ENCODE measurements at places on chromosomes 2 and 18.

DNA sequence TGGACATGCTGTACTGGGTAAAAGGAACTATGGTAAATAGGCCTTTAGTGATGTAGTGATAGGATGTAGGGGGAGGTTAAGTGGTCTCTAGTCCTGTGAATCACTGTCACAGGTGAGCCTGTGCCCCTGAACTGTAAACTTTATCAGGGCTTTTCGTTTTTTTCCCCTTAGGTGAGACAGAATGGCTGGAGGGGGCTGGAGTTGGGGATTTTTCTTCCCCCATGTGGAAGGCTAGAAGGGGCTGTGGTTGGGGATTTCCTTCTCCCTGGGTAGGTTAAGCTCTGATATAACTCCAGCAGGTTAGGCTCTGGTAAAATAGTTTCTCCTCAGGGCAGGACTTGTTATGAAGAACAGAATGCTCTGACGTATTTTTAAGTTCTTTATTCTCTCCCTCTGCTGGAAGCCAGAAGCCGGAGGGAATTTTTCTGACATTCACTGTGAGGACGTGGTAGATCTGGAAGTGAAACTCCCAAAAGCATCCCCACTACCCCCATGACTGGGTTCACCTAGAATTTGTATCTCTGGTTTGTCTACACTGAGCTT lies 28.5 kb downstream of the PIKFYVE start:
- DNase-seq = no peak

DNA sequence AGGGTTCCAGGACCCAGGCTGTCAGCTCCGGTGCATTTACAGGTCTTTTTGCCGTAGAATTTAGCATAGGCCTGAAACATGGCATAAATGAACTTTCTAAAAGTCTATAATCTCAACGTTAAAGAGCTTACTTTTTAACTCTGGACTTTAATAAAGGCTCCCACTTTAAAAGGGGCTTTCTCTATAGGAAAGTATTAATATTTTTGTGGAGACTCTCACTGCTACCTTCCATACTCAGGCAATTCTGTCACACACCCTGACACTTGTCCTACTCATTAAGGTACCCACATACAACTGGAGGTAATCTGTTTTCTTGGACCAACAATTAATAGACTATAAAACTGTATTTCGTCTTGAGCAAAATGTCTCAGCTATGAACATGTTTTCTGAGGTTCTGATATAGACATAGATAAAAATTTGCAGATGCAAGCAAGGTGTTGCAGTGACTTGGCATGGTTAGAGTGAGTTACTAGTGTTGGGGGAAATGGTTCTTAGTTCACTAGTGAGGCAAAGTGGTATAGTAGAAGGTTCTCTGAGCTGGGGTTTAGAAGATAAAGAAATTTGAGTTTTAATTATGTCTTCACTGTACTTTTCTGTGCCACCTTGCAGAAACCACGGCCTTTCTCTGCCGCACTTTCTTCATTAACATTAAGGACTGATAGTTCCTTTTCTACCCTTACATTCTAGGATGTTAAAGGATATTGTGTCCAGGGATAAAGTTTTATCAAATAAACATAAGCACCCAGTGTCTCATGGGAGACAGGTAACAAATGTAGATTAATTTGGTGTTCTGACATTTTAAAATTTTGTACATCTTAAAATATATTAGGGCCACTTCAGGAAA lies 10.8 kb upstream of the NR4A2 start:
- DNase-seq = no peak

- no peak for DNase-seq
Observed at GRCh38 chr2:48419884-48420511, 110.0 kb upstream of the STON1 start.

GRCh38 chr2:197057959-197058358 lies 131.5 kb upstream of the PGAP1 start:
- DNase-seq = no peak

GRCh38 chr2:146467425-146467824 lies 1377.4 kb upstream of the ACVR2A start:
- no peak for DNase-seq

DNA sequence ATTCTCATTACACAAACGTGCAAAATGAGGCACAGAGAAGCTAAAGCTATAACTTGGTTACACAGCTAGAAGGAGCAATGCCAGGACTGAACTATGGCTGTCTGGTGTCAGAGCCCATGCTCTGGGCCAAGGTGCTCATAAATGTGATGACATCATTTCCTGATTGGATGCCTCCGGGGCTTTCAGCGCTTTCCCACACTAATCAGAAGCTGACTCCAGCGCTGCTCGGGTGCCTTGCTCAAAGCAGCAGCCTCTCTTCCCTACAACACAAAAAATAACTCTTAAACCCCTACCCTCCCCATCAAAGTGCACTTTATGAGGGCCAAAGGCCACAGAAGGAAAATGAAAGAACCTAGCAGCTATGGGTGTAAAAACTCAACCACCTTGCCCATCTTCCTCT lies 90.7 kb downstream of the STK39 start:
- DNase-seq = peak; percentile 80

GRCh38 chr2:126368758-126369157 lies 287.2 kb upstream of the GYPC start:
- no peak for DNase-seq

DNA sequence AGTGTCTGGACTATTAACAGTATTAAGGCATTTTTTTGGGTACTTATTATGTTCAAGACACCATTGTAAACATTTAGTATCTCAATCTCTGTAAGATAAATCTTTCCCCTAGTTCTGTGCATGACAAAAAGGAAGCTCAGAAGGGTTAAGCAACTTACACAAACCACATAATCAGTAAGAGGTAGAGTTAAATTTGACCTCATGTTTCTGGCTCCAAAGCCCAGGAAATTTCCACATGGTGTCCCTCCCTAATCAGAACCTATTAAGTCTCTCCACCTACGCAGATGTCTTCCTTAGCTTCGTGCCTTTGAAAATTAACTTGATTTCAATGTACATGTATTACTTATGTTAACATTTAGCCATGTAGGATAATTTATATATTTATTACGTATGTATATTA lies 2.0 kb downstream of the MFSD6 start:
- DNase-seq = no peak

- DNase-seq = peak; percentile 10
Observed at GRCh38 chr2:71503837-71504236, 50.5 kb downstream of the DYSF start.

Measured in iris pigment epithelial cell (primary cell).